Frontal cortex (tissue), 4 donors: ENCODE measurements at places on chromosomes 13 and 19. TPM values are rescaled to one million over a fixed set of nuclear protein-coding genes. Genes with fewer than 3 reads are reported as not detected.

DNA sequence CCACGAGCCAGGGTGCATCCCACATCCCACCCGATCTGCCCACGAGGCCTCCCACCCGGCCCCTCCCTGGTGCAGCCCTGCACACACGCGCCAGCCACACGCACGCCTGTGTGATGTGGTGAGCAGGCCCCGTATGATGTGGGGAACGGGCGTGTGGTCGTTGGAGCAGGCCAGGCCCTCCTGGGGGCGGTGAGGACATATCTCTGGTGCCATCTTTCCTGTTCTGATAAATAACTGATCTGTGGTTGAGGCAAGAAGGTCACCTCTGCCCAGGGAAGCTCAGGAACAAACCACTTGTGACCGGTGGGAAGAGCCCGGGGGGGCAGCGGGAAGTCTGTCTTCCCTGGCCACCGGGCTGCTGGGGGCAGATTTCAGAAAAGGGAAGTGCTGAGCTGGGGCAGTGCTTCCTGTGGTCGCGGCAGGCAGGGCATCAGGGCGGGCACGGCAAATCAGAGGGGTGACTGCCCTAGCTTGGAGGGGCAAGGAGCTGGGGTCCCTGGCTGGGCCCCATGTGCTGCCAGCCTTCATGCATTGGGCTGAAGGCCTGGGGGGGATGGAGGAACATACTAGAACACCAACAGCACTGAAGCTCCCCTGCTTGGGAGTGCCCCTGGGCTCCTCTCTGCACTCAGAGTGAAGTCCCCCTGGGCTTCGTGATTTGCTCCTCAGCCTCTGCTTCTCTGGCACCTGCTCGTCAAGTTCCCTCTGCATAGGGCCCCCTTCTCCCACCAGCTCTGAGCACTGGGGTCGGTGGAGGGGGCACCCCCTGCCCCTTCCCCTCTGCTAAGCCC, 35.2 kb upstream of the SLC7A10 start:
- no peak for DNase-seq

GRCh38 chr13:76882431-76882830, 3.8 kb downstream of the KCTD12 start:
- no peak for DNase-seq

DNA sequence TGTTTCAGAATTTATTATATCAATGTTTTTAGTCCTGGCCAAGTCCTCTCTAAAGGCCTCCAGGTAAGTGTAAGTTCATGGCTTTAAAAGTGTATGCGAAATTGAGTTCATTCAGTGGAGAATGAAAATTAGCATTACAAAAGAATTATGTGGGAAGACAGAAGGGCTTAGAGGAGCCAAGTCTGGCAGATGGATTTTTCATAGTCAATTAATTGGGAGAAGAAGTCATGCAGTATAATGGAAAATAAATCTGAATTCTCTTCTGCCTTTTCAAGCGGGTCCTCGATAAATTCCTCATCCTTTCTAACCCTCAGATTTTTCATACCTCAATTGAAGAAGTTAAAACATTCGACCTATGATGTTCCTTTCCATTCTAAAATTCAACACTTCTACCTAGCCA, 394.2 kb downstream of the ITGBL1 start:
- no peak for DNase-seq

DNA sequence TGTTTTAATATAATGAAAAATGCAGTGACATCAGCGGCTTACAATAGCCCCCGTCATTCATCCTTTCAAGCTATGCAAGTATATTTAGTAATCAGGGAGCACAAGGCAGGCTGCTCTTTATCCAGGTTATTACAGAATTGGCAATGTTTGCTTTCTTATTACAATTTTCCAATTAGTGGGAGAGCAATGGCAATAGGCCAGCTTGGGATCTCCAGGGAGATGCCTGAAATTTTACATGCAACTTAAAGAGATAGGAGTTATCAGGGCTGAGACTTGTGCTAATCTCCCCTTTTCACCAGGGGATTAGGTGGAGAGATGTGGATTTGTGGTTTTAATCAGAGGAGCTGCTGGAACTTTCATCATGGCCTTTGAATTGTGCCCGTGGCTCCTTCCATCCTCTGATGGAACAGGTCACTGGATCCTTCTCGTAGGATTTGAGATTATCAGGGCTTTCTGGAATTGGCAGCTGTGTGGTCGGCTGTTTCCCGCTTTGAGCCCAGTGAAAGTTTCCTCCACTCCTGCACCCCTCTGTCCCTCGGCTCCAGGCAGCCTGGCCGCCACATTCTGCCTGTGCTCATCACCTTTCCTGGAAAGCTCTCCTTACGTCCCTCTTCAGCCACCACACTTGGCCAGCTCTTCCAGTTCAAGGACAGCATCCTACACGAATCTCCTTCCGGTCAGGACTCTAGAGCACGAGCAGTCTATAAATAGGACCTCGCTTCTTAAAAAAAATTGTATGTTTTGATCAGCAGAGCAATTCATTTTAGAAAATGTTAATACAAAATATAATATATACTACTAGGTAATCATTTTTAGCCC, 47.0 kb downstream of the CBY2 start:
- no peak for DNase-seq

DNA sequence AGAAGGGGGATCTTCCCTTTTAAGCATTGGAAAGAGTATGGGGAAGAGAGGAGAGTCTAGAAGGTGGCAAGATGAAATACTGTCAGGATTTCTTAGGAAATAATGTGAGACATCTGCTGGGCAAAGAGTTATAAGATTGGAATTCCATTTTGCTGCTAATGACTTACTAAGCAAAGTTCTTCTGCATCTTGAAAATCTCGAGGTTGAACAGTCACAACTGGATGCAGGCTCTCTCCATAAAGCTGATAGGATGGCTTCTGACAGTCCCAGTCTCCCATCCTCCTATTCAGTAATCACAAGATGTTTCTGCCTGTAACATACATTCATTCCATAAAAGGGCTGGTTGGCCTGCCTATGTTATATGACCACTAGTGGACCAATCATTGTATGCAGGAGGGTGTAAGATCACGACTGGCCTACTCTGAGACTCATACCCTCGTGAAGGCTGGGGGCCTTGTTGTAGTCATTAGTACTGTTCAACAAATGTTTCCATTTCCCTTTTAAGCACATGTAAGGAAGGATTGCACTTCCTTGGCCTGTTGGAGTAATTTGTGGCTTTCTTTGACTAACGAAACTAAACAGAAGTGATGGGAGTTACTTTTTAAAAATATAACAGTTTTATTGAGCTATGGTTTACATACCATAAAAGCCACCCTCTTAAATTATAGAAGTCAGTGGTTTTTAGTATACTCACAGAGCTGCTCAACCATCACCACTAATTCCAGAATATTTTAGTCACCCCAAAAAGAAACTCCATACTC, 45.0 kb upstream of the TDRD3 start:
- DNase-seq: no peak

DNA sequence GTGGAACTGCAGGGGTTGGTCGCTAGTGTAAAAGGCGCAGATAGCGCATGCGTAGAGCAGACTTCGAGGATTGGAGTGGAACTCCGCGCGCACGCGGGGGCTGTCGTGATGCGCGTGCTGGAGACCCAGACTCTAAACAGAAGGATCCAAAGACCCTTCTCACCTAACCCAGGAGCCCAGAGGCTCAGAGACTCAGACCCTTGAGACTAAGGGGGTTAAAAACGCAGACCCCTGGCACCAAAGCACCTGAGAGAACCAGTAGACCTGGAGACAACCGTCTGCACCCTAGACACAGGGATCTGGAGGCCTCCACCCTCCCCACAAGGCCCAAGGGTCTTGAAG, 567 bp upstream of the CTU1 start:
- DNase-seq: no peak

DNA sequence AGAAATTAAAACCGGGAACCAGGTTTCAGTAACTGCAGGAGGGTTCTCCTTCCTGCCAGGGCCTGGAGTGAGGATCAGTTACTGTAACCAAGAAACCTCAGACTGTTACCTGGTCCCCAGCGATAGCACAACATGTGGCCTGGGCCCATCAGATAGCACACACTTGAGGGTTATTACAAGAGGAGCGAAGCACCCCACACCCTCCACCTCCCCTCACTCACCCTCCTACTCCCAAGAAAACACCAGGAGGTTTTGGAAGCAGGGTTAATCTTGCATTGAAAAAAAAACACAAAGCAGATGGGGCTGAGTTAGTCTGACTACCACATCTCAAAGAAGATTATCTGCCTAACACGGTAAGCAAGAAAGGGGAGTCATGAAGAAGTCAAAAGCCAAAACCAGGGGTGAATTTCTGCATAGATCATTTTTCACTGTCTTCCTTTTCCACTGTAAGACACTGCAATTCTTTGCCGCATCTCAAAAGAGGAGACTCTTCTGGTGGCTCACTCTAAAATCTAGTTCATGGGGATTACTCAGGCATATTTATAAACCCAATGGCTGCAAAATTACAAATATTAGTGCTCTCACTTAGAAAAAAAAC, 75.9 kb upstream of the DOCK9 start:
- DNase-seq: no peak

DNA sequence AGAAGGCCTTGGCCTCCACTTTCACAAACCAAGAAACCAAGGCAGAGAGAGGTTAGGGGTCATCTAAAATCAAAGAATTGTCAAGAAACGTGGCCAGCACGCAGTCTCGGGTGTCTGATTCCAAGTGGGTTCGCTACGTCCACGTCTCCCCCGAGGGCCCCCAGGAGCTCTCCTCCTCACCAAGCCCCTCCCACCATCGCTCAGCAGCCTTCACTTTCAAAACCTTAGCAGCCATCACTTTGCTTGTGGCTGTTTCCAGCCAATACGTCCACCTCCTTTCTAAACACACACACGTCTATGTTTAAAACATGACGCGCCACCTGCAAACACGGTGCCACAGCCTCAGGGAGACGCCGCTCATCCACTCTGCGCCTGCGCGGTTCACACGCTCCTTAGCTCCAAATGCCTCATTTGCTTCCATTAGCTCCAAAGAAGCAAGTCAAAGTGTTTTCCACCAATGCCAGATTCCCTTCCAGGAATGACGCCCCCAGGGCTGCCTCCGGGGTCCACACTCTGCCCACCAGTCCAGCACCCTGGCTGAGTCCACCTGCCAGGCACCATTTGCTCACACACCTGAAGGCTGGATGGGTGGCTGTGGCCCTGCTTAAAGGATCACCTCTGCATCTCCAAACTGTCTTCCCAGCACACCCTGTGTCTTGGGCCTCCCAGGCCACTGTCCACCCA, 5.5 kb downstream of the RASA3 start:
- no peak for DNase-seq

GRCh38 chr13:41411522-41411921, 45.8 kb upstream of the RGCC start:
- DNase-seq: peak; percentile 23

DNA sequence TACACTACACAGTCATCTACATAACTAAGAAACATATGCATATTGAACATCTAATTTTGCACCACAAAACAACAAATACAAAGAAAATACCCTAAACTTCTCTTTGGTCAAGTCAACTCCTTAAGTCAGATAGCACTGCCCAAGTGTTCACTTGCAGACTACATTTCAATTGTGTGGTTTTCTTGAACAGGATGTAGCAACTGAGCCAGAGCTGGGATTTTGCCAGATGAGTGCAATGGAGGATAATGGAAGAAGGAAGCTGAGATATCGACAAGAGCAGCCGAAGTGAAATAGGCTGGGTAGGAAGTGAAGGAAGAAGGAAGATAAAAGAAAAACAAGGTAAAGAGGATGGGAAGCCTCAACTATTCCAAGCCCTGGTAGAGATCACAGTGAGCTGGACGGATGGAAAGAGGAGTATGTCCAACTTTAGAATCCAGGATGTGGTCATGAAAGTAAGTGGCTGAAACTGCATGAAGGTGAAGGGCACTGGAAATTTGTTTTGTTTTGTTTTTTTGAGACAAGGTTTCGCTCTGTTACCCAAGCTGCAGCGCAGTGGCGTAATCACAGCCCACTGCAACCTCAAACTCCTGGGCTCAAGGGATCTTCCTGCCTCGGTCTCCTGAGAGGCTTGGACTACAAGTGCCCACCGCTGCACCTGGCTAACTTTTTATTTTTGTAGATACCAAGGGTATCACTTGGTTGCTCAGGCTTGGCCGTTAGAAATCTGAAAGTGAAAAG, 15.0 kb downstream of the NUFIP1 start:
- DNase-seq: no peak

DNA sequence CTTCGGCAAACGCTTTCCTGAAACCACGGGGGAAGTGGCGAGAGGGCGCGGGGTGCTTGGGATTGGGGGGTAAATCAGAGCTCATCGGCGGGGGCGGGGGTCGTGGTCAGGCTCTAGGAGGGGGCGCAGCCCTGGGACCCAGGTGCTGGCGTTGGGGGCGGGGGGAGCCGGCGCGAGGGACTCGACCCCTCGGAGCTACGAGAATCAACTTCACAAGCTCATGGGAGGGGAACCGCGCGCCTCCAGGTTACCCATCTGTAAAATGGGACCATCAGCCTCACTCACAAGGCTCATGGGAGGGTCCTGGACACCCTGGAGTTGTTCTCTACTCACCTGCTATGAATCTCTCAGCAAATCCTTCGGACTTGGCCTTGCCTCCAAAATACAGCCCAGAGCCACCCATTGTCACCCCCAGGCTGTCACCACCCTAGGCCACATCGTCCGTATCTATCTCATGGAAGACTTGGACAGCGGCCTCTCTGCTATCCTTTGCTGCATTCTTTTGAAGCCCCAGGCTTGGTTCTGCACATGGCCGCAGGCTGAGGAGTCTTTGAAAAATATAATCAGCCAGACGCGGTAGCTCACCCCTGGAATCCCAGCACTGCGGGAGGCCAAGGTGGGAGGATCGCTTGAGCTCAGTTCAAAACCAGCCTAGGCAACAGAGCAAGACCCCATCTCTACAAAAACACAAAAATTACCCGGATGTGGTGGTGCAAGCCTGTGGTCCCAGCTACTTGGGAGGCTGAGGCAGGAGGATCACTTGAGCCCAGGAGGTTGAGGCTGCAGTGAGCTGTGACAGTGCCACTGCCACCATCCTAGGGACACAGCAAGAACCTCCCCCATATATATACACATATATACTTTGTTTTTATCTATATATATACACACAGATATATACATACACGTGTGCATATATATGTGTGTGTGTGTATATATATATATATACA, 939 bp upstream of the RANBP3 start:
- no peak for DNase-seq

GRCh38 chr13:50366488-50367174, 351.4 kb downstream of the KCNRG start:
- no peak for DNase-seq

GRCh38 chr13:39895254-39895653, 239.8 kb downstream of the COG6 start:
- DNase-seq: no peak

Gene RNF17
- total RNA-seq: 3.3 TPM

Gene COL4A1
- 65.2 TPM for total RNA-seq

Gene LRRC63
- total RNA-seq: 2.0 TPM

Gene MTUS2
- 7.3 TPM for total RNA-seq

Gene PSG7
- total RNA-seq: not detected

Gene PLK5
- total RNA-seq: not detected
